ENCODE measurements at places on chromosomes 11 and 22. TPM values are rescaled to one million over a fixed set of nuclear protein-coding genes. Genes with fewer than 3 reads are reported as not detected.

GRCh38 chr11:105371311-105371710, 231.7 kb upstream of the CARD18 start:
- no peak for DNase-seq

DNA sequence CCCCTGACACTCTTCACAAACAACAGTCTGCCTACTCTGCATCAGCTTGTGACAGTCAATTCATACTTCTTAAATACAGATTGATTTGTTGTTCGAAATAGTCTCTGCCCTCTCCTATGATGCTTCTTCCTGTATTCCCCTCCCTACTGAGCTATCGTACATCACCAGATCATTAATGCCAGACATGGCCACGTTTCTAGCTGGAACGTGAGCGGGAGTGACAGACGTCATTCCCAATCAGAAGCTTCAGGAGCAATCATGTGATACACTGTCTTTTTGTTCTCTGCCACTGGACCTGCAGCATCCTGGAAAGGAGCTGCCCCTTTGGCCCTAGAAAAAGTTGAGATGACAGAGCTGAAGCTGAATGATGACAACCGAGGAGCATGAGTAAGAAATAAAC, 48.5 kb downstream of the CSNK2A3 start:
- no peak for DNase-seq

- peak; percentile 95 for DNase-seq
These were observed 36.9 kb upstream of the LINC01488 start for GRCh38 chr11:69444381-69445130.

The FXYD6 gene
- total RNA-seq = 0.34 TPM

DNA sequence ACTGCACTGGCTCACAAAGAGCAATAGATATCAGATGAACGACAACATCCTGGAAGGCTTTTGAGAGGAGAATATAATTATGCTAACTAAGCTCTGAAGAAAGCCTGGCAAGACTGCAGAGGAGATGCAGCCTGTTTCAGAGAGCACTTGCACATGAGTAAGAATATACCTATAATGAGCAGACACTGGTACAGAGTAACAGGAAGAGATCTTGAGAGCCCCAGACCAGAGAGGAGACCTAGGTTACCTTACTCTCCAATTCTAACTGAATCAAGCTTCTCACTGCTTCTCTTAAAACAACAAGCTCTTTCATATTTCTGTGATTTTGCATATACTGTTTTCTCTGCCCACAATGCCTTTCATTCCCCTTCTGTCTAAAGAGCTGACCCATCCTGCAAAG, 66.5 kb downstream of the FAM168A start:
- DNase-seq = no peak

The MUS81 gene
- 49.4 TPM for total RNA-seq

DNA sequence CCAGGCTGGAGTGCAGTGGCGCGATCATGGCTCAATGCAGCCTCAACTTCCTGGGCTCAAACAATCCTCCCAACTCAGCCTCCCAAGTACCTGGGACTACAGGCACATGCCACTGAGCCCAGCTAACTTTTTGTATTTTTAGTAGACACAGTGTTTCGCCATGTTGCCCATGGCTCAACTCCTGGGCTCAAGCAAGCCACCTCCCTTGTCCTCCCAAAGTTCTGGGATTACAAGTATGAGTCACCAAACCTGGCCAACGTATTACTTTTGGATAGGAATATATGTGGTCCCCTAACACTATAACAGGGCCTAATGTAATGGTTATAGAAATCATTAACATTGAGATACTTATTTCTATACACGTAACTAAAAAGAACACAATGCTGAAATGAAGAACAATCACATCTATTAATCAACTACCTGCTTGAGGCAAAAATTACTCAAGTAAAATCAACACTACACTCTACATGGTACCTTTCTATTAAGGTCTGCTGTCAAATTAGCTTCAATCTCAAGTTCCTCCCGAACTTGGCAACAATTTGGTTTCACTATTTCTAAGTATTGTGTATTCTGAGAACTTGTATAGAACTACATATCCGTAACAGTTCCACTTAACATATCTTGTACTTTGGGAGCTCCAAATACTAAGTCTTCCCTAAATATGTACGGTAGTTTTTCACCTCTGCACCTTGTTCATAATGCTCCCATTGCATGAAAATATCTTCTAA, 124.9 kb downstream of the FCHSD2 start:
- DNase-seq = no peak

GRCh38 chr22:44531487-44531886, 33.5 kb upstream of the RTL6 start:
- no peak for DNase-seq

GRCh38 chr22:26482161-26482560, 1.4 kb downstream of the HPS4 start:
- DNase-seq = no peak

- DNase-seq = no peak
These were observed 526.7 kb downstream of the BRD1 start for GRCh38 chr22:49300951-49301397.

- DNase-seq = no peak
These were observed 10.3 kb downstream of the GRK3 start for GRCh38 chr22:25574736-25575135.

DNA sequence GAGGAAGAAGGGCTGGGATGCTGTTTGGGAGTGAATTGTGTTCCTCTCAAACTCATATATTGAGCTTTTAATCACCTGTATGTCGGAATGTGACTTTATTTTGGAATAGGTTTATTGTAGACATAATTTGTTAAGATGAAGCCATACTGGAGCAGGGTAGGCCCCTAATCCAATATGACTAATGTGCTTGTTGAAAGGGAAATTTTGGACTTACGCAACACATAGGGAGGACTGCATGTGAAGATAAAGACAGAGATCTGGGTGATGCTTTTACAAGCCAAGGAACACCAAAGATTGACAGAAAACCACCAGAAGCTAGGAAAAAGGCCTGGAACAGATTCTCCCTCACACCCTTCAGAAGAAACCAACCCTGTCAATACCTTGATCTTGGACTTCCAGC, 43.2 kb upstream of the OVCH2 start:
- no peak for DNase-seq

DNA sequence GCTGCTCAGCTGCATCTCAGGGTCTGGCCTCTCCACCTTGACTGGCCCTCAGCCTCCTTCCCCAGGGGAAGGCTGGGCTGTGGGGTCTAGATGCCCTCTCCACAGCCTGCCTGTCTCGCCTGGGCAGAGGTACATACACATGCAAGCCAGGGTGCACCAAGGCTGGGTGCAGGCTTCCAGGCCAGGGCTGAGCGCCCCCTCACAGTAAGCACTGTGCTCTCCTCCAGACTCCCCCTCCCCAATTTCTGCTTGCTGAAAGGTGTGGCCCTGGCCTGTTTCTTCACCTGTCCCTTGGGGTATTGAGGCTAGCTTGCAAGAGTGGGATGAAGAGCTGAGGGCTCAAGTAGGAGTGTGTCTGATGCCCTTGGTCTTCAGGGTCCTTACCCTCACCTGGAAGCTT, 22.5 kb downstream of the RELT start:
- DNase-seq = no peak

DNA sequence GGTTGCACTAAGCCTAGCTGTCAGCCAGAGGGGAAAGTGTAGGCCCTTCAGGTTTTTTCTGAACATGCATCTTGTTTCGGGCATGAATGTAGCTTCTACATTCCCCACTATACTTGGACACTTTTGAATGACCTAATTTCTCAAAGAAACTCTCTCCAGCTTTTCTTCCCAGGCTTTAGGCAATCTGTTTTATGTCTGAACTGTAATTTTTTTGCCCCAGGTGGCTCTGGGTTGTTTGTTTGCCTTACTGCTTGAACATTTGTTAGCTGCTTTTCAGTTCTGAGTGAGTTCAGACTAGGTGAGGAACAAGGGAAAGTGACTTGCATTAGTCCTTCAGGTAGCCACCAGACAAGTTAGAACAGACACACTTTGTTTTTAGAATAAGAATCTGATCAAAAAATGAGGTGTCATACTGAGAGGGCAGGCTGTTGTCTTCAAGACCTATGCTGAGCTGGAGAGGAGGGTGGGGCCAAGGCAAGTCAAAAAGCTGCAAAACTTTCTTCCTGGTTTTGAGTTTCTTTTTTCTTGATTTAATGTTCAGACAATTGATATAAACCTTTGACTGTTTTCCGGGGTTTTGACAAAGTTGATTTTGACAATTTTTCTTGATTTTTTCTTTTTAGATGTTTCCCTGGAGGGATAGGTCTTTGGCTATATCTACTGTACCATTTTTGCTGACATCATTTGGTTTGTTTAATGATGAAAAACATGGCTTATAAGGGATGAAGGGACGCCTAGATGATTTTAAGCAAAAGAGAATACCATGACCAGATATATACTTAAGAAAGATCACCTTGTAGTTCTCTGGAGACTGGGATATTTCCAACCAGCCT, 182.8 kb downstream of the WNT11 start:
- DNase-seq = no peak

DNA sequence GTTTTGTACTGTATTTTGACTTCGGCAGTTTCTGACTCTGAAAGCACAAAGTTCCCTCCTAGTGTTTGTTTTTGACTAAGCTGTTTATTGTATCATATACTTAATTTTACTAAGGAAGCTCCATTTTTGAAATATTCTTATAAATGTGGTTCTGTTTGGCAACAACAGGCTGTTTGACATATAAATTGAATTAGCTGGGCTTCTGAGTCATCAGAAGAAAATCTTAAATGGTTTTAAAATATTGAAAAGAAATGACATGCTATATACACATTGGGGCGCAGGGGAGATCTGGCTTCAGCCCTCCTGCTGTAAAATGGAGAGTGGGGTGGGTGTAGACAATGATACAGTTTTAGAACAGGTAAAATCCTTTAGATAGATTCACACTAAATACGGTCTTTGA, 38.6 kb downstream of the SHISA8 start:
- DNase-seq = no peak

DNA sequence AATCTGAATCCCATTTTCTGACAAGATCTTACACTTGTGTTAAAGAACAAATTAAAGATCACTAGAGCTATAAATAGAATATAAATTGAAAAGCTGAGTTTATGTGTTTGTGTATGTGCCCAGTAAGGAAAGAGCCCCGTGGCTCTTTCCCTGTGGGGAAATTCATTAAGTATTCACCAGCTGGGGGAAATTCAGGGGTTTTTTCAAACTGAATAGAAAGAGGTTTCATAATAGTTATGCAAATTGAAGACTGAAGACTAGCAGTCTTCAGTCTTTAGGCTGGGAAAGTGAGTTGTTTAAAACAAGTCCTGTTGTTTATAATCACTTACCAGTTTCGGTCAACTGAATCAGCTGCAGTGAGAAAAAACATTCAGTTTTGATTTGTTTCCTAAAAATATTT, 11.3 kb upstream of the MS4A7 start:
- no peak for DNase-seq

The ZNF280B gene
- total RNA-seq = 1.5 TPM

- no peak for DNase-seq
These were observed 107.5 kb upstream of the SESN3 start for GRCh38 chr11:95338430-95338991.

- no peak for DNase-seq
These were observed 260.0 kb downstream of the SOX6 start for GRCh38 chr11:16096336-16096735.

GRCh38 chr11:77036398-77036797, 2.2 kb downstream of the B3GNT6 start:
- DNase-seq = no peak

The TUG1 gene
- total RNA-seq = 39.3 TPM

GRCh38 chr11:118652681-118653181, 26.7 kb downstream of the TREH start:
- peak; percentile 71 for DNase-seq
